ENCODE measurements at places on chromosomes 13 and 19.

DNA sequence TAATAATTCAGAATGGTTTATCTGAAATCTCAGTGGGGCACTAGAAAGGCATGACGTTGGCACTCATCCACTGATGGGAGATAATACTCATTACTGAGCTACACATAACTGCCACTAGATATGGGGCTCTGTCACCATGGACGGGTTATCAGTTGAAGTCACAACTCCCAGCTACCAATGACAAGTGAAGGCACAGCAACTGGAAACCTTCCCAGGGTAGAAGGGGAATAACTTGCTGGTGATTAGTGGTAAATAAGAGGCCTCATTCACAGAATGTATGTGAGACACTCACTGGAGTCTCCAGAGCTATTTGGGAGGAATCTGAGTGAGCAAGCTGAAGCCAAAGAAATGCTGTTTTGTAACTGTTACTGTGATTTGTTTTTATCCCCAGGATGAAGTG is 249.6 kb downstream of the ENOX1 start:
- DNase-seq, result no peak

DNA sequence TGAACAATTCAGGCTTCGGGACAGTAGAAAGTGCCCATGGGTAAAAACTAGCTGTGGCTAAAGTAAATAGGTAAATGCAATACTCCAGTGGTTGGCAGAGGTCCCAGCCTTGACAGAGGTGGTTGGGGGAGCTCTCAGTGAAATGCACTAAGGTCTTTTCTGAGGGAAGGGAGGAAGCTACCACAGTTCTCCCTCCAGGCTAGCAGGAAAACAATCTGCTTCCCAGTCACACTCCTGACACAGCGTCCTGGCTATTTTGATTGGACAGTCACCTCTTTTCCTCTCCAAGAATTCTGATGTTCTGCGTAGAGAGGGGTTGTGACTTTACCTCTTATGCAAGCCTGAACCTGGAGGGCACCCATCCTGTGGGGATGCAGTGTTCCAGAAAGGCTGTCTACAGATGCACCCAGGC is 128.7 kb downstream of the CYSLTR2 start:
- DNase-seq, result no peak

DNA sequence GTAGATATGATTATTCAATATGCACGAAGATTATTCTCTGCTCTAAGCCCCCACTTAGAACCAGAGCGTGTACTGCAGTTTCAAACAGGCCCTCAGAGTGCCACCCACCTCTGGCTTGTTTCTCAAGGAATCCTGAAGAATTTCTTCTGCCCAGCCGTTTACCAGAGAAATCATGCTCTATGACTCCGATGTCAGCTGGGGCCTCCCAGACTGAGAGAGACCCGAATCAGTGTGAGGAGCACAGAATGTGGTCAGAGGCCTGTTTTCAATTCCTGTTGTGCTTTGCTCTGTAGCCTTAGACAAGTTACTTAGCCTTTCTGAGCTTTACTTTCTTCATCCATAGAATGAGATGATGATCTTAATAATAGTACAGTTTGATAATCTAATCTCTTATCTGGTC is 5.5 kb downstream of the PNMA8C start:
- DNase-seq, result no peak

DNA sequence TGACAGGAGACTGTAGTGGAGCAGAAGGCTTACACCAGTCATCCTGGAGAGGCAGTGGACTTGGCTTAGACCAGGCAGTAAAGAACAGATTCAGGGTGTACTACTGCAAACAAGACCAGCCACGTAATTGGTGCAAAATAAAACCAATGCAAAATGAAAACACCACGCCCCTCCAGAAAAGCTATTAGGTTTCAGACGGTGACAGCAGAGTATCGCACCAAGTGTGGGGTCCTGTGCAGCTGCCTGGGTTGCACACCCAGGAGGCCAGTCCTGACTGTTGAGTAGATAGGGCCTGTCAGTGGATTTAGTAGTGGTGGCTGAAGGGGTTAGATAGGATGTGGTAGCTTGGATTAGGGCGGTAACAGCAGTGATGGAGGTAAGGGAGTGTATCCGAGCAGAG is 5.4 kb upstream of the PRKACA start:
- DNase-seq, result no peak

- no peak for DNase-seq
These were observed 6.9 kb downstream of the LENG8 start for GRCh38 chr19:54455786-54456422.

DNA sequence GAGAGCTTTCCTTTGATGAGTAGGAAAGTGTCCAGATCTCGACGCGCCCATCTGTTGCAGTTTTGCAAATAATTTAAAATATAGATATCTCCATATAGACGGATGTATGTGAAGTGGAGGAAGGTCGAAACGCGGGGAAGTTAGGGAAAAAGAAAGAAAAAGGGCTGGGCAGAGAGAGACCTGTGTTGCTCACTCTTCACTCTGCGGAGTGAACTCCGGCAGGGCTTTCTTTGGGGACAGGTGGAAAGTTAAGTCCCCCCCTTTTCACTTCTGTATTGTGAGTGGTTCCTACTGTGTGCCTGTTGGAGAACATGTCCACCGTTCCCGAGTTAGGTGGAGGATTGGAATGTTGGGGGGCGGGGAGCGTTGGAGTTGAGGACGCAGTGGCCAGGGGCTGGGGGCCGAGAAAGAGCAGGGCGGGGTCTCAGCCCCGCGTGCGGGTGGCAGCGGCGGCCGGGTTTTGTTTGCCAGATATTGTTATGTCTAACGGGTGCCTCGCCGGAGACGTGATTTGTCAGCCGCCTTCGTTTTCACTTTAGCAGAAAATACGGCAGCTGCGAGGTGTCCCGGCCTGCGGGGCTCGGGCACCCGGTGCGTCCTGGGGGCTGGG is 145.1 kb upstream of the ZNF536 start:
- no peak for DNase-seq

DNA sequence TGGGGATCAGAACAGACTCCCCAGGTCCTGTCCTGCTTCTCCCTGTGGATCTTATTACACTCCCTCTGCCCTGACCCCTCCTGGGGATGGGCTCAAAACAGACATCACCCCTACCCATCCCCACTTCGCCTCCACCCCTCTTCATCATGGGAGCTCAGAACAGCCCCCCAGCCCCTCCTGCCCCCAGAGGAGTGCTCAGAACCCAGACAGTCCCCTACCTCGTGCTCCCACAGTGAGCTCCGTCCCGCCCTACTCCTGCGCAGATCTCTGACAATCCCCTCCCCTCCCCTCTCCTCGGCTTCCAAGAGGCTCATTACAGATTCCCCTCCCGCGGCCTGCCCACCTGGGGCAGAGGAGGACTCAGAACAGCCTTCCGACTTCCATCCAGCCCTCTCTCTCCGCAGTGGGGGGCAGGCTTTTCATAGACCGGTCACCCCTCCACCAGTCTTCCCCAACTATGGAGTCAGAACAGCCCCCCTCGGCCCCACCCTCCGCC is 6.1 kb downstream of the NXNL1 start:
- DNase-seq, result no peak

- DNase-seq, result no peak
These were observed 328.6 kb downstream of the SLITRK5 start for GRCh38 chr13:87999788-88000187.

DNA sequence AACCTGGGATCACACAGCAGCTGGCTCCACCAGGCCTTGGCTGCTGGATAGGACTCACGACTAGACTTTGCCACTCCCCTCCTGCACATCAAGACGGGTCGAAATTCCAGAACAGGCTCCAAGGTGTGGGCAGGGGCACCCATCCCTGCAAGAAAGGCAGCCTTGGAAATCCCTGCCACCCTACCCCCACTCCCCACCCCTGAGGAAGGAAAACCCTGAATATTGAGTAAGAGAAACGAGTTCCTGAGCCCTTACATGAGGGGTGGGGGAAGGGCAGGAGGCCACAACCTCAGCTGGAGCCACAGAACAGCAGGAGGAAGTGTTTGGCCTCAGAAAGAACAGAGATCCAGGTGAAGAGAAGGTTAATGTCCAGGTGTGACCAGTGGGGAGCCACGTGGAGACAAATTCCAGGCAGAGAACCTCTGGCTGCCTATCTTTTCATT is 20.1 kb downstream of the DEDD2 start:
- no peak for DNase-seq

DNA sequence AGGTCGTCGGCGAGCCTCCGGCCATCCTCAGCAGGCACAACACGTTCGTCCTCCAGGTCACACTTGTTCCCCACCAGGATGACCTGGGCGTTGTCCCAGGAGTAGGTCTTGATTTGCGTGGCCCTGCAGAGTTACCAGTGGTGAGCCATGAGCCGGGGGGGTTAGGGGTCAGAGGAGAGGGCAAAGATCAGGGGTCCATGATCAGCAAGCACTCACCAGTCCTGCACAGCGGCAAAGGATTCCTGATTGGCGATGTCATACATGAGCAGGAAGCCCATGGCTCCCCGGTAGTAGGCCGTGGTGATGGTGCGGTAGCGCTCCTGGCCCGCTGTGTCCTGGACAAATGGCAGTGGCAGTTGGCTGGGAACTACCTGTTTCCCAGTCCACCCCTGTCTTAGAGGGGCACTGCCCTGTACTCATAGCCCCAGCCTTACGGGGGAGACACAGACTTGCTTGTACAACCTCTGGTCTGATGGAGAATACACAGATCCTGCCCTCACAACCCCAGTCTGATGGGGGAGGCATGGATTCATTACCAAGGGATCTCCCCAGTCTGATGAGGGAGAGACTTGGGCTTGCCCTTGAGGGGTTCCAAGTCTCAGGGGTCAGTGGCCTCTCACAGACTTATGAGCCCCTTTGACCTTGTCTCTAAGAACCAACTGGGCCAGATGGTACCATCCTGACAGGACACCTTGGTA is 3.9 kb downstream of the RAB3D start:
- no peak for DNase-seq

GRCh38 chr19:56140583-56141416 is at the start of gene ZNF444:
Gene ZNF444, plus strand, starts transcription at chr19:56141287. Its CDS starts 5,625 bp downstream, at chr19:56146912.
- DNase-seq, result peak; percentile 99

GRCh38 chr13:63516124-63516523 is 2100.5 kb upstream of the PCDH20 start:
- no peak for DNase-seq

DNA sequence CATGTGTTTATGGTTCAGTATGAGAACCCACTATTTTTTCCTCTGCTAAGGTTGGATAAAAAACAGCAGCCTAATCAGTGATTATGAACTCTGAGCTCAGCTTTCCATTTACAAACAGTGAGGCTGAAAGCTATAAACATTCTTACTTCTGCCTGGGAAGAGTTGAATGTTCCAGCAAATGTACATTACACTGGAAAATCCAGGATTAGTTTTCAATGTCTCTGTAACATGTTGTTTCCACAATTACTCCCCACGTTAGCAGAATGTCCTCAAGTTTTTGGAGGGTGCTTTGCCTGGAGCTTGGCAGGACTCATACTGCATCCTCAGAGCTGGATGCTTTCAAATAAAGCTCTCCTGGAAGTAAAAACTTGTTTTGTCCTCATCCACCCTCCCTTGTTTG is 150.4 kb downstream of the POSTN start:
- DNase-seq, result no peak

GRCh38 chr19:9936326-9937000 is at the start of gene OLFM2:
Gene OLFM2, minus strand, starts transcription at chr19:9936515. Its CDS starts 149 bp downstream, at chr19:9936366.
- no peak for DNase-seq

GRCh38 chr13:51945149-51945548 is 66.1 kb downstream of the ATP7B start:
- no peak for DNase-seq

GRCh38 chr13:61648547-61648946 is 232.9 kb upstream of the PCDH20 start:
- no peak for DNase-seq

DNA sequence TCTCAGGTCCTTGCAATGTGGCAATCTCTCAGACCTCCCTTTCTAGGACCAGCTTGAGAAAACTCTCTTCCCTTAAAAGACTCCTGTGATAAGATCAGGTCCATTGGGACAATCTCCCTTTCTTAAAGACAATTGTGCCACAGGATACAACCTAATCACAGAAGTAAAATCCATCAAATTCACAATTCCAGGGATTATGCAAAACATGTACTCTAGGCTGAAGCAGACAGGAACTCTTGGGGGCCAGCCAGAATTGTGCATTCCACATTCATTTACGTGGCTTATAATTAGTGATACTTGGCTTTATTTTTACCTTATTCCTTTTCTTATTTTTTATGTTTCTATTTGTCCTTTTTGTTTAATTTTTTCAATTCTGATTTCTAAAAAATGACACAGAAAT is 257.9 kb downstream of the KLF12 start:
- DNase-seq, result no peak

DNA sequence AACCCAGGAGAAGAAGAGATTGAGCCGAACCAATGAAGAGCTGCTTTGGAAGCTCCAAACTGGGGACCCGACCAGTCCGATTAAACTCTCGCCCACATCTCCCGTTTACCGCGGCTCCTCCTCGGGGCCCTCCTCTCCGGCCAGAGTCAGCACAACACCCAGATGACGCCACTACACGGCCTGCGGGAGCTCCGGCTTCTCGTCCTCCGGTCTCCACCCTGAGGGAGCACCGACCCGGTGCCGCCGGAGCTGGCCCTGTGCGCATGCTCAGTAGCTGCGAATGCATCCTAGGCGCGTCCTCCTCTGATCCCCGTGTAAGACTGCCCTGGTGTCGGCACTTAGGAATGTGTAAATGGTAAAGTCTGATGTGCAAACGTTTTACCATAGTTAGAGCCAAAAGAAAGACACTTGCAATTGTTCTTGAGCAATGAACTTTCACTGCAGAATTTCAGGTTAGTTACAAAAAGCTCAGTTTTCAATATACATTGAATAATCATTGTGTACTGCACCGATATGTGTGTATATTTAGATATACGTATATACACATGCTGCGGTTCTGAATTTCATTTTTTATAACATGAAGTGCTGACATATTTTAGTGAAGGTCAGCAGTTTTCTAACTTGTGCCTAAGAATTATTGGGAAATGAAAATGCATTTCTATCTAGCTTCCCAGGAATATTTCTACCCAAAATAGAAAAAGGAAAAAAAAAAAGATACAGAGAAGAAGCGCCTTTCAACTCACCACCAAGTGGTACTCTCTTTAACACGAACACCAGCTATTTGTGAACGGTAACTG is 92.2 kb downstream of the SLC7A1 start:
- DNase-seq, result no peak

- no peak for DNase-seq
These were observed 2.8 kb downstream of the ZNF20 start for GRCh38 chr19:12137221-12137940.

DNA sequence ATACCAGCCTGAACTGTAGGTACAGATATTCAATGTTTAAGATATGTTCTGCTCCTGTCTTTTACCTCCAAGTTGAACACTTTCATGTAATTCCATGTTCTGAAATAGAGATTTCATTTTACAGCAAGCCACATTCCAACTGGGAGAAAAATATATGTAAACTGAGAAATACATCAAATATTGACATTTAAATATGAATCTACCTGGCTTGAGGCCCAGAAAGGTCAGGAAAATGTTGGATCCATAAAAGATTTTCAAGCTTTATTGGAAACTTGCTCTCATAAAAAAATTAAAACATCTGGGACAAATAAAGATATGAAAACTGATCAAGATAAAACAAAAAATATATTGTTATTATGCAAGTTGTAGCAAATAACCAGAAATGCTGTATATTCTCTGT is 1078.7 kb upstream of the ATXN8OS start:
- no peak for DNase-seq

Measured in hematopoietic multipotent progenitor cell treated with erythropoietin and hydrocortisone succinate and interleukin-3 and kit ligand, for 15 days (in vitro differentiated cells).